ENCODE measurements at places on chromosomes 5 and 9.

DNA sequence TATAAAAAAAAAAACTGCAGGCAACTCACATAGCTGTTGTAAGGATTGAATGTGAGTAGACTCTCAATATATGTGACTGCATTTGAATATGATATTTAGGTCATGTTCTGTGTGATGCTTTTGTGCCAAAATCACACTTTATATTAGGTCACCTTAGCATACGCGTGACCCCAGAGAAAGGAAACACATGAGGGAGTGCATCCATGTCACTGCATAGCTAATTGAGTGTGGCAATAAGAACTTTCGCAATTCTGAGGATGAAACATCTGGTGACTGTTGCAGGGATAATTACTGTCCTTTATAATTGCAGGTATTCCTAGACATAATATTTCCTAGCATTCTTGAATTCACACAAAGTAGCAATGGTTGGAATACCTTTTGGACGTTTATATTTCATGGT is 459.5 kb upstream of the KLF4 start:
- DNase-seq: no peak

DNA sequence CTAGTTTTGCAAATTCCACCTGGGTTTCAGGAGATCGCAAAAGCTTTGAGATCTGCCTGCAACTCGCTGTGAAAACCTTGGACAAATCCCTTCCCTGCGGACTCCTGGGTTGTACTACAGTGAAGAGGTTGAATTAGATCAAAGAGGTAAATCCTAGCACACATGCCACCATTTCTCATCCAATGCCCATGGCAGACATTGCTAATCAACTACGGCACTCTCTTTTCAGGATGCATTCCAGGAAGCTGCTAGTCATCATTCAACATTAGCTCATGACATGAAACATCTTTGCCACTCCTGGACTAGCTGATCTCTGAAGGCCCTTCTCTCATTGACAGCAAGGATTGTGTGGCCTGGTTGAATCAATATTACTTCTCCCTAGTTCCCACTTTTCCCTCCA is 46.1 kb downstream of the PCDH1 start:
- no peak for DNase-seq

DNA sequence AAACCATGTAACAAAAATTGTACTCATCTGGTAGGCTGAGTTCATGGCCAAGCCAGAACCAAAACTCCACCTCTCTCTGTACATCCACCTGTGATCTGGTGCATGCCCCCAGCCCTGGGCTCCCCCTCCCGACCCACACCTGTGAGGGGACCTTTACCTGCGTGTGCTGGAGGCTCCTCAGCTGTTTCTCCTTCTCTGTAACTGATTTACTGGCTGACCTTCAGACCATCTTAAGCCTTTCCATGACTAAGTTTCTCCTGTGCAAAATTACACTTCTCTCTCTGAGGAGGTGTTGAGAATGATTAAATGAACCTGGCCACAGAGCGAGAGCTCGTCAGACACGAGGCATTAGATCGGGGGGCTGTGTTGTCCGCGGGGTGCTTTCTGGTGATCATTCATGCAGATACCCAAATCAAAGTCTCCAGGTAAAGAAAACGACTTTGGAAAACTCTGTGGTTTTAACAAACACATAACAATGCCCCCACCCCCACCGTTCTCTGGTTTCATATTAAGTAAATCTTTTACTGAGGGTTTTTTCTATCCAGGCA is 136.4 kb downstream of the SEMA5A start:
- no peak for DNase-seq

DNA sequence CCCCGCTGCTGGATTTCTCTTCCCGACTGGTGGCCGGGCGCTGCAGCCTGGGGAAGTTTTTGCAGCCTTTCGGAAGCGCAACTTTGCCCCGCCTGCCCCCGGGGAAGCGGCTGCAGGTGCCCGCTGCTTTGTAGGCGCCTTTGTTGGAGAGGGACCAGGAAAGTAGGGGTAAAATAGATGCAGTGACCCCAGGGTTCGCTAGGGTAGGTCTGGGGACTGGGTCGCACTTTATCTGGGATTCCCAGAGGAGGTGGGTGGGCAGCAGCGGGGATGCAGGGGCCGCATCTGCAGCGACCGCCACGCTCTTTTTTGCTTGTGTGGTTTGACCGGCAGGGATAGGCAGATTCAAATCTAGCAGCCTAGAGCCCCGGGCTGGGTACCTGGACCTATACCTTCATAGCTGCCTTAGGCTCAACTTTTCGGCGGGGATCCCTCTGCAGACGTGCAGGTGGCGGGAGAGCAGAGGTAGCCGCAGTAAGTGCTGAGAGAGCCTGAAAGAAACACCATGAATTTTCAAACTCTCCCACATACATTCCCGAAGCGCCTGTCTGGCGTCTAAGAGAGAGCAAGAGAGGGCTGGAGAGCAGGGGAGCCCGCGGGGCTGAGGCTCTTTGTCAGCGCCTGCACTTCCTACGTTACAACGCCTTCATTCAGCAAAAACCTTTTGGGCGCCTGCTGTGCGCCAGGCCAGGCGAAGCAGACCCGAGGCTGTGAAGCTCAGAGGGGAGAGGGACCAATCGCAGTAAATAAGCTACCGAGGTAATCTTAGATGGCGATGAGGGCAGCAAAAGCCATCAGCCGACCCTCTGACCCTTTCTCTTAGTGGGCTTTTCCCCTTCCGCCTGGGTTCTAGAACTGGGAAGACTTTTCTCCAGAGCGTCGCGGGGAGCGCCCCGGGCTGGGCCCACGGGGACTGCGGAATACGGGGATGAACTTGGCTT is 642 bp downstream of the SV2C start:
- DNase-seq: peak; percentile 11

- no peak for DNase-seq
These were observed 96.0 kb upstream of the PHF24 start for GRCh38 chr9:34862043-34862442.

- DNase-seq: no peak
These were observed 2.4 kb upstream of the TOR1A start for GRCh38 chr9:129826344-129826743.

DNA sequence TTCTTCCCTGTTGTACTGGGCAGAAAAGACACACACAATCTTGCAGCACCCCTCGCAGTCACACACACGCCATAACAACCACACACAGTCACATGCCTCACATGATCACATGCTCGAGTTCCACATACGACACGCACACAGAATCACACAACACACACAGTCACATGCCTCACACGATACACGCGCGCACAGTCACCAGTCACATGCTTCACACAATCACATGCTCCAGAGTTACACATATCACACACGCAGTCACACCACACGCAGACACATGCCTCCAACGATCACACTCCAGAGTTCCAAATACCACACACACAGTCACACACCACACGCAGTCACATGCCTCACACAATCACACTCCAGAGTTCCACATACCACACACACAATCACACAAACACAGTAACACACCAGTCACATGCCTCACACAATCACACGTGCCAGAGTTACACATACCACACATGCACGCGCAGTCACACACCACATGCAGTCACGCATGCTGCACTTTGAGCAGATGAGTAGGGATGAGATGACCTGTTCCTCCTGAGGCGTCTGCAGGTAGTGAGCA is 49.0 kb upstream of the LRRC14B start:
- no peak for DNase-seq

DNA sequence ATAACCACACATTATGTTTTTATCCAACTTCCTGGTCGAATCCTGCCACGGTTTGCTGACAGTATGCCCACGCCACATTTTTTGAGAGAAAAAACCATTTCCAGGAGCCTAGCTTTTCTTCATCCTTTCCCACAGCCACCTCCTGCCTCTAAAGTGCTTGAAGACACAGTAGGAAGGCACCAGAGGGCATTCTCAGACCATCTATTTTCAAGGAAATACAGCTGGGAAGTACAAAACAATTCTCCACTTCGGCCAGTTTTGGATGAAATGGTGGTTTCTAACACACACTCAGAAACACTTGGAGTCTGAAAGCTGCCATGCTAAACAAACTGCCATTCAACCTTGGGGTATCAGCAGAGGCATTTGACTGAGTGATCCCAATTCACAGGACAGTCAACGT is 86.3 kb upstream of the RPS23 start:
- DNase-seq: peak; percentile 64

GRCh38 chr5:122093415-122094180 is 15.5 kb upstream of the LOX start:
- peak; percentile 77 for DNase-seq

DNA sequence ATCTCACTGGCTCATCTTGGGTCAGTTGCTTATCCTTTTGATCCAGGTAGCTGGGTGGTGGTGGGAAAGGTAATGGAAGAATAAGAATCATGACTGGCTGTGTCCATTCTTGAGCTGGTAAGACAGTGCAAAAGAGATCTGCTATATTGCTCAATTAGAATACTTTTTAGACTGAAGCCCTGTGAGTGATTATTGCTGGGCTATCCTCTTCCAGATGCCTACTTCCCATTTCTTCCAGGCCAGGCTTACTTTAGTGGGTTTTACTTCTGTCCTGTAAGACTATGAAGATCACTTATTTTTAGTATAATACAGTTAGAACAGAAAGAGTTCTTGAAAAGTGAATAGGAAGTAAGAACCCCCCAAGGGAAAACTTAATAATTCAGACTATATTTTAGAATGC is 7.2 kb downstream of the MARCHF6 start:
- no peak for DNase-seq

DNA sequence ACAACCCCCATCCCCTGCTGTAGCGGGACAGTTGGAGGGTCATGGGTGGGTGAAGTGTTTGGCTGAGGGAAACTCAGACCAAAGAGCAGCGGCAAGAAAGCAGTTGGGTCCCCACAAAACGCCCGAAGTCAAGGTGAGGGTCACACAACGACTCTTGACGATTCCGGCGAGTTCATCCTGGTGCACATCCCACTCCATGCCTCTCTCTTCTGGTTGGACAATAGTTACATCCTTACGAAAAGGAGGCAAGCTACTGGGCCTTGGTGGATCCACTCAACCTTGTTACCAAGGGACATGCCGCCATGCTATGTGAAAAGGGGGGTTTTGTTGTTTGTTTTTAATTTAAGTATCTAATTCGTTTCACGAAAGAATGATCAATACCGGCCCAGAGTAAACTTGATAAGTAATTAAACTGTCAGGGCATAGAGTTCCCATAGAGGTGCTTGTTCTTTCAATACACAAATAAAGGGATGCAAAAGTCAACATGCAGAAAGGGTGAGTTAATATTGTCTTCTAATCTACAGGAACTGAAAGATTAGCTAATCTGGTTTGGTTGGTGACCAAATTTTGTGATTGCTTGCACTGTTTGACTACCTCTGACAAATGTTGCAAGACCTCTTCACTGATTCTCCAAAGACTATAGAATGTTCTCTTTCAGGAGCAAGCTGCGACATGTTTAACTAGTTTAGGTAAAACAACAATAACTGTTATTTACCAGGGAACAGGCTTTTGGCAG is 732 bp upstream of the SMIM15 start:
- DNase-seq: peak; percentile 7

DNA sequence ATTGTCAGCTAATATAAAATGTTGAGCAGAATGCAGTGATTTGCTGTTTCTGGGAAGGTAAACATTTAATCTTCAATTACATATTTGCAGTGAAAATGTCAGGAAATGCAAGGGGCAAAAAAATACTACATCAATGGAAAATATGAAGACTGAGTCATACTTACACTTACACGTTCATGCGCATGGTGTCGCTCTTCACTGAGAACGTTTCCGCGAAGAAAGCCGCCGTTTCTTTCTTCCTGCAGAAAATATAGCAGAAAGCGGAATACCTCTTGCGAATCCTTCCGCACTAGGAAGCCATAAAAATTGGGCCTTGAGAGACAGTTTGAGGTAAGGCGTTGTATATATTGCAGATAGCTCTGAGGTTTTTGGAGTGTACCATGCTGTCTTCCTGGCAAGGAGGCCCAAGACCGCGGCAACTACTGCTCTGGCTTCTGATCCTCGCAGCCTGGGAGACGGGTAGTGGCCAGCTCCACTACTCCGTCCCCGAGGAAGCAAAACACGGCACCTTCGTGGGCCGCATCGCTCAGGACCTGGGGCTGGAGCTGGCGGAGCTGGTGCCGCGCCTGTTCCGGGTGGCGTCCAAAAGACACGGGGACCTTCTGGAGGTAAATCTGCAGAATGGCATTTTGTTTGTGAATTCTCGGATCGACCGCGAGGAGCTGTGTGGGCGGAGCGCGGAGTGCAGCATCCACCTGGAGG is at the start of gene PCDHA13:
PCDHA13 (plus strand) TSS at position 236 of the 702 bp plus-strand sequence; CDS start at position 381, 145 bp downstream.
- no peak for DNase-seq

DNA sequence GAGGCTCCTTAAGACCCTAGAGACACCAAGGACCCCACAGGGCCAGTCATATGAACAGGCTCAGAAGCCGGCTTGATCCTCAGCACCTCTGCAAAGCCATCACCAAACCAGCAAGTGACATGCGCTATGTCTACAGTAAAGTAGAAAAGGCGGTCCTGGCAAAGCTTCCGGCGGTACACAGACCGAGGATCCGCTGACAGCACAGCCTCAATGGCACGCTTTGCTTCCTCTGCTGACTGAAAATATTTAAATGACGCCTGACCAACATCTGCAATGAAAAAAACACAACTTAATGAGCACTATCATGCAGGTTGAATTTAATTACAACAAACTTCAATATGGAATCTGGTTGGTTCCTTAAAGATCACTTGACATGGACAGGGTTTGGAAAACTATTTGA is 17.6 kb downstream of the TRMO start:
- DNase-seq: no peak

DNA sequence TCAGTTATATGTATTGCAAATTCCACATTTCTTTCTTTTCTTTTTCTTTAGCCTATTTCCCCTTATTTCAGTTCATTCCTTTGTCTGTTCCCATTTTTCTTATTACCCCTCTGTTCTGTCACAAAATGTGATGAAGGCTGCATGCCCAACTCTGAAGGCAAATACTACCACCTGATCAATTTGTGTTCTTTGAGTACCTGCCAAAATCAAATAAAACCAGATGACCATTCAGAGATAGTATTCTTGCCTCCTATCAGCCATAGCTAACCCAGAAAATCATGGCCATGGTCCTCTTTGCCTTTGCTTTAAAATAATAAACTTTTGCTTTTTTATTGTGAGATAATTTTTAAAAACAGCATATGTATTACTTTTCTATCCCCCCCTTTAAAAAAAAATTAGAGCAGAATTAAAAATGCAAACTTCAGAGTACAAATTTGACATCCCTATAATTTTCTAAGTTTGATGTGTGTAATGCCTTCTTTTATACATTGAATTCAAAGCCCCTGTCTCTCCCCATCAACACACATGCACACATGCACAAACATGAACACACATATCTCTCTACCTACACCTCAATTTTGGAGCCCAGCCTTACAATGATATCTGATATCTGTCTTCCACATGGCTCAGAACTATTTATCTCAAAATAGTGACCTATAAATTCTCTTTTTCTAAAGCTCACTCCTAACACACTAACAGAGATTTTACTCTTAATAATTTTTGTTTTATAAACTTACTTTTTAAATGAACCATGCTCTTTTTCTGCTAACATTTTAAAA is 3.5 kb downstream of the RFESD start:
- no peak for DNase-seq

DNA sequence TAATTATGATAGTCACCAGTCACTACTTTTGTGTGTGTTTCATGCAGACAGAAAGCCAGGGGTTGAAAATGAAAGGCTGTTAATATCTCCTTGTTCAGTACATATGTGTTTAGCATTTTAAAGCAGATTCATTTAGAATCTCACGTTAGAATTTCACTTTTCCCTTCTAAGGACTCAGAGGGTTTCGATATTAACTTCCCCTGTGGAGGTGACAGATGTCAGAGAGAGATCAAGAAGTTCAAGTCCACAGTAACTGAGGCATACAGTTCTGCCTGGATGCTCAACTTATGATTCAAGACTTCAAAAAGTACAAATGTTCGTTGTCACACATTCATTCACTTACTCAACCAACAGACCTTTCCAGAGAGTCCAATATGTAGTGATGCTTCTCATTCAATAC is 251.1 kb downstream of the EBF1 start:
- no peak for DNase-seq
